ENCODE measurements at places on chromosomes 1 and 21.

DNA sequence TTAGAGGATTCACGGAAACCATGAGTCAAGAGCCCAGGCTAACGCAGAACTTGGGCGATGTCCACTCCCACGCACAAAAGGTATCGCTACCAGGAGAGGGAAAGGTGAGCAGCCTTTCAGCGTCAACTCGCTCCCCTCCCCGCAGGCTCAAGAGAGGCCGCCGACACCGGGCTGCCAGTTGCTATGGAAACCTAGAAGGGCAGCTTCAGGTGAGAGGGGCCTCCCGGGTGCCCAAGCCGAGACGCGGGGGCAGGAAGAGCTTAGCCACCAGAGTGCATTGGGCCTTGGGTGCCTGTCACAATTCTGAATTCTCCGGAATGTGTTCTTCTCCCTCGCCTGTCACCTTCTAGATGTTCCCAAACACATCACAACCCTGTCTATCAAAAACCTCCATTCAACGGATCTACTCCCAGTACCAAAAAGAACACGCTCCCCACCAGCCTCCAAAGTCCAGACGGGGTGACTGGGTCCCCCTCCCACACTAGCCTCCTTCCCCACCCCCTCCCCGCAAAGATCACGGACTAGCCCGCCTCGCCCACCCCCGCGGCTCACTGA is 694 bp downstream of the MEAF6 start:
- peak; percentile 31 for DNase-seq

DNA sequence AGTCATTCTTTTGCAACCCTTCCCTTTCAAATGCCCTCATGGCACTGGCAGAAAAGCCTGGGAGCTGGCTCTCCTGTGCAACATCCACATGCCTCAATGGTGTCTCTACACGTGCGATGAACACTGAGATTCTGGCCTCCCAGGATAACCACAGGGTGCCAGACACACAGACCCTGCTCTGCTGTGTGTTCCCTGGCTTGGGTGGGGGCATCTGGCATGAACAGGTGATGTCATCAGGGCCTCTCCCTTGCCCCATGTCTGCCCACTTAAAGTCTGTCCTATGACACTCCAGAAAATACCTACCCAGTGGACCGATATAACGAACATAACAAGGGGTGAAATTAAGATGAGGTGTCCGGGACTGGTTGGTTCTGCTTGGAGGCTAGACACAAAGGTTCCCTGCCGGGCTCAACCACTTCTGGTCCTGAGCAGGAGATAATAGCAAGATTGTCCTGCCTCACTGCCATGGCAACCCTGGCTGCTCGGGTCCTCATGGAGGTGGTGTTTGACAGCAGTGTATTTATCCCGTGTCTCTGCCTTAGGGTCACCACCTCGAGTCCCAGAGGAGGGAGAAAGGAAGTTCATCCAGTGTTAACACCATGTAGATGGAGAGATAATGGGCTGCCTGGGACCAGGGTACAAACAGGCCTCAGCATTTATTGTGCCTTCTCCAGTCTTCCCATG is 19.3 kb downstream of the INSRR start:
- DNase-seq = no peak

DNA sequence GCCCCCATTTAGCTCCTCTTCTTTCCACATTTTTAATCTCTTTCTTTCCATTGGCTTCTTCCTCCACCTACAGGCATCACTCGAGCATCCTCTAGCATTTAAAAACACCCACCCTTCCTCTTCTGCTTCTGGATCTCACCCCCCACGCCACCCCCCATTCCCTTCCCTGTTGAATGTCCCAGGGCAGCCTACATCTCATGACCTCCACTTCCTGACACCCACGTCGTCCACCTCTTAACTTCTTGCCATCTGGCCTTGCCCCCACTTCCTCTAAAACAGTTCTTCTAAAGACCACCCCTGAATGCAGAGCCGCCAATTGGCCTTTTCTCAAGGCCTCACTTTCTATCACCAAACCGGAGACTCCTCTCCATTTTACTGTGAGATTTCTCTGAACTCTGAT is 6.1 kb upstream of the ETNK2 start:
- DNase-seq = no peak

GRCh38 chr1:37752213-37752582 is 12.7 kb downstream of the EPHA10 start:
- DNase-seq = no peak

DNA sequence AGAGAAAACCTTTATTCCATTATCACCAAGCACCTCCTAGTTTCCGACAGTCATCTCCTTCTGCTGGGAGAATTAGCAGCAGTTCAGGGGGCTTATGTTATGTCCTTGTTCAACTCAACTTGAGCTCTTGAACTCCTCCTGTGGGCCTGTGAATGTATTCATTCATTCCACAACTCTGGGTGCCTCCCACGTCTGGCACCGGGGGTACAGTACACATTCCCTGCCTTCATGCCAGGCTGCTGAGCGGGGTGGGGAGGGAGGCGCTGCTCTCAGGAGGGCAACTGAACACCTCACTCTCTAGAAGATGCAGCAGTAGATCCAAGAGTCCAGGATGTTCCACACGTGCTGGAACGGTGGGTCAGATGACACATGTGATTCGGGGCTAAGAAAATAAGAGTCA is 4.3 kb upstream of the MX2 start:
- no peak for DNase-seq

DNA sequence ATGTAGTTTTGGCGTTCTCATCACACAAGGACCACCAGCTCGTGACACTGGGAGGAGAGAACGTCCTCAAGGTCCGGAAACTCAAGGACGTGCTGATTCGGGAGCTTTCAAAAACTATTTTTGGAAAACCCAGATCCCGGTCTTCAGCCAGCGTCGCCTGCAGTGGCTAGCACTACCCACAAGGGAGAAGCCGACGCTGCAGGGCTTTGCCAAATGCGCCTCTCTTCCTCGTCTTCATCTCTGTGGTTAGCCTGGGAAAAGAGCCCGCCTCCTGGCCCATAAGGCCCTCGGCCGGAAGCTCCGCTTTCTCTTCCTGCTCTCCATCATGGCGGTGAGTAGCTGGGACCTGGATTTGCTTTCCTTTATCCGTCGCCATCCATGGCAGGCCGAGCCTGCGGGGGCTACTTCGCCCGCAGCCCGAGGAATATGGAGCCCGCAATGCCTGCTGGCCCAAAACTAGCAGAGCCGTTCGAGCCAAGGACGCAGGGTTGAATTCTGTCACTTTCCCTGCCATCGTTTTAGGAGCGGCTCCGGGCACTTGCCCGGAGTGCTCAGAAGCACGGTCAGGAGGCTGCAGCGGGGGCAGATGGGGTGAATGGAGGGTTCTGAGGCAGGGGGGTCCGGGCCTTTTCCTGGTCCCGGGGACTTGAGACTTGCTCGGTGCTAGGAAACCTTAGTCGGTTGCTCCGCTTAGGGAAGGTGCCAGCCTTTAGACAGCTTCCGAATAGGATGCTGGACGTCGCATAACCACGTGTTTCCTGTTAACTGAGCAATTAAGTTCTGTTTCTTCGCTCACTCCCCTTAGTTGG is at the start of gene RPL11:
RPL11 (plus strand) TSS at position 308 of the 809 bp plus-strand sequence; CDS start at position 326, 18 bp downstream.
- peak; percentile 76 for DNase-seq

GRCh38 chr21:44702111-44702972 is 5.4 kb downstream of the KRTAP10-12 start:
- no peak for DNase-seq

DNA sequence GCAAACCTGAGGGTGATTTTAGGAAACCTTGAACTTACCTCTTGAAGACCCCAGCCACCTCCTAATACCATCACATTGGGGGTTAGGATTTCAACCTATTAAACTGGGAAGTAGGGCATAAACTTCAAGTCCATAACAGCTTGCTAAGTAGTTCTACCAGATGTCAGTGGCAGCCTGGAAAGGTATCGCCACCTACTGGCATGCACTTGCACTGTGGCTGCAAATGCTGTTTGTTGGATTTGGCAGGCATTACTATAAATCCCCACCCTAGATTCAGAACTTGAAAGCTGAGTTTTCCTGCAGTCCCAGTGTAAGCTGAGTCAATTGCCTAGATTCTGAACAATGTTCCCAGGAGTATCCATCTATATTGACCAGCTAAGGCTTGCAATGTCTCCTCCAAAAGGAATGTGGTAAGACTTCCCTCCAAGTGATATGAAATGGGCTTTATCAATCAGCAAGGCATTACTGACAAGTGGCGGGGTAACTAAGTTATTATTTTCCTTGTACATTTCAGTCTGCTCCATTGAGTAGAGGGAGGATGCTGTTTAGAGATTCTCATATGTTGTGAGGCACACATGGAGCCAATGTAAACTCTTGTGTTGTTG is 474.5 kb downstream of the PTPRC start:
- peak; percentile 32 for DNase-seq

DNA sequence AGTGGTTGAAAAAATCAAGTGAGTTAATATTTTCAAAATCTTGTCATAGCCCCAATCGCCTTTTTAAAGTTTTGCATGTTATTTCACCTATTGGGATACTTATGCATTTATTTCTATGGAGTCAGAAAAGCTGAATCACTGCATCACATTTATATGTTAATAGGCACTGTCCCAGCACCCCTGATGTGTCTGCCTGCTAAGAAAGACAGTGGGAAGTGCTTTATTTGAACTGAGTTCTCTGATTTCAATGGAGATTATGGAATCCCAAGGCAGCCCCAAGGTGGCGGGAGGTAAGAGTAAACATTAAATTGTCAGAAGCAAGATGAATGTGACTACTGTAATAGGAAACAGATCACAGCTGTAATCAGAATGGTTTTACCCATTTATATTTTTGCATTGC is 2225.7 kb downstream of the NCAM2 start:
- DNase-seq = no peak

DNA sequence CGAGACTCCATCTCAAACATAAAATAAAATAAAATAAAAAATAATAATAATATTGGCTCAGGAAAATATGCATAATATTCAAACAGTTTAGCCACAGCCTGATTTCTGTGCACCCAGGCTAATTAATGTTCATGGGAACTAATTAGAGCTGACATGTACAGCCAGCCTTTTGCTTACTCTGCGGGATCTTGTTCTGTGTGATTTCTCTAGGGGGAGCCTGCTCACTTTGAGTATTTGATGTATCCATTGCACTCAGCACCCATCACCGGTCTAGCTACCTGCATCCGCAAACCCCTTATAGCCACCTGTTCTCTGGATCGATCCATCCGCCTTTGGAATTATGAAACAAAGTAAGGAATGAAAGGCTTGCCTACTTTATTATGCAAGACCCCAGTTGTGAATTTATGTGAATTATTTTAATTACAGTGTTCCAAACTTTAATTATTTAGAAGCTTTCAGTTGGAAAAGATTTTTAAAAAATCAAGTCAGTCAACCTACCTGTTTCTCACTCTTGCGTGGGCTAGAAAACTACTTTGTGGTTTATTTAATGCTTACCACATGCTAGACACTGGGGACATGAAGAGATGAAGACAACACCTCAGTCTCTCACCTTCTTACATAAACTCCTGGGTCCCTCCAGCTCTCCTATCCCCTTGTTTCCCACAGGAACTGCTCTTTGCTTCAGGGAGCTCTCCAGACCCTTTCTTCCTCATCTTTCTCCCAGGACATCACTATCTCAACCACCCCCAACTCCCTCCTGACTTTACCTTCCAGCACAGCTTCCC is 25.4 kb downstream of the CFAP57 start:
- no peak for DNase-seq

Data from activated CD4-positive, CD25-positive, alpha-beta regulatory T cell treated with anti-CD3 and anti-CD28 coated beads, Interleukin-2, amount 50 U/mL, for 16 hours (primary cell).